ENCODE measurements at places on chromosomes 11 and 22.

DNA sequence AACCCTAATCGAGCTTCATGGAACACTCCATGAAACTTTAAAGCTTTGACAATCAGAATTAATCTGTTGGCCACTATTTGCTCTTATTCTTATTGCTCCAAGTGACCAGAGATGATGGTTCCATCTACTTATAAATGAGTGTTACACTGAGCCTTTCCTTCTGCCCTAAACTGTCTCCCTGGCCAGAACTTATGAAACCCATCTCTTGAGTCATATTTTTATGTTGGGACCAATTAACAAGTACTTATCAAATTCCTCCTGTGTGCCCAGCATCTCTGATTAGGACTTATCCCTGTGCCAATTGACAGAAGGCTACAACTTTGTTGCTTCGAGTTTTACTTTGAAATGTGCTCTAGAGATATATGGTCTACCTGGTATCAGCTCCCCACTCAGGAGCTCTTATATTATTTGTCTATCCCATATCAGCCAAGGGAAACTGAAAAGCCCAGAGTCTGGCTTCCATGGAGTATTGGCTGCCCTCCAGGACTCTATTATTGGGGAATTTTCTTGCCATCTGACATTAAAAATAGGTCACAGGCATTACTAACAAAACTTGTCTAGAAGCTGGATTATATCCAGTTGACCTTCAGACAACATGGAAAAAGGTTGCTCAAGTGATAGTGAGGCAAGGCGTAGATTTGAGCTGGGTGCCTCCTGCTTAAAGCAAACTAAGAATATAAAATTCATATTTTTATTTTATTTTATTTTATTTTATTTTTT, 8.8 kb downstream of the KREMEN1 start:
- no peak for DNase-seq

DNA sequence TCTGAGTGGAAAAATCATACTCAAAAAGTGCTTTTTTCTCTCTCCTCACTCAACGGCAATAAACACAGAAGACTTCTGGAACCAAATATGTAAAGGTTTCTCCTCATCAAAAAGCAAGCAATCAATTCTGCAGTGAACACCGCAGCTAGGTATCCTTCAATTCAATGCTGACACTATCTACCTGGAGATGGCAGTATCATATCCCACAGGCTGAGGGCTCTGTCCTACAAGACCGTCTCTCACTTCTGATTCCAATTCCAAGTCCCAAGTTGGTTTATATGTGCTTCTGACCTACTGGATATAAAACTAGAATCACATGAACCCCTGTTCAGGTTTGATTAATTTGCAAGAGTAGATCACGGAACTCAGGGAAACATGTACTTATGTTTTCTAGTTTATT, 59.7 kb upstream of the LUZP2 start:
- no peak for DNase-seq

DNA sequence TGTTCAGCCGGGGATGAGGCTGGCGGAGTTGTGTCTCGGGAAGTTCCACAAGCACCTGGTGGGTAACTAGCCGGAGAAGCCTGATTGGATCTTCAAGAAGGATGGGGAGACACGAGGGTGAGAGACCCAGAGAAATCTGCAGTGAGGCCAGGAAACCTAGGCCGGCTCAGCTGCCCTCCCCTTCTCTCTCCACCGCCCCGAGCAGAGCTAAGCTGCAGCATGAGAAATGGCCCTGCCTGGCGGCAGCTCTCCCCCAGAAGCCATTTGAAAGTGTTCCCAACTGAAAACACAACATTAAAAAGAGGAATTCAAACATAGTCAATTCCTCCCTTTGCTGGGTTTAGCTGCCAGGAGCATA, 77.8 kb upstream of the SHISAL1 start:
- no peak for DNase-seq

GRCh38 chr22:42317008-42317407, 46.6 kb upstream of the TCF20 start:
- no peak for DNase-seq

DNA sequence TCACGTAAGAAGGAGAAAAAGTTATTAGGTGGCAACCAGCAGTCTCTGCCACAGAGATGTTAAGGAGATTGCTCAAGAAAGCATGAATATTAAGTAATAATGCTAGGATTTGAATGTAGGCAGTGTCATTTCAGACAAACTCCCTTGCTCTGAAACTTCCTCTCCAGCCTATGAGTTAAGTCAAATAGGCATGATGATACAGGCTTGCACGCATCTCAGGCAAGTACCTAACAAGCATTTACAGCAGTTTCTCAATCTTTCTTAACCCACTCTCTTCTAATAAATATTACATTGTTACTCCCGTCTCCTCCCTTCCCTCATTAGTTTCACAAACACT, 72.7 kb downstream of the RAB38 start:
- no peak for DNase-seq

GRCh38 chr22:47033648-47034000, 271.2 kb downstream of the TBC1D22A start:
- DNase-seq: no peak

DNA sequence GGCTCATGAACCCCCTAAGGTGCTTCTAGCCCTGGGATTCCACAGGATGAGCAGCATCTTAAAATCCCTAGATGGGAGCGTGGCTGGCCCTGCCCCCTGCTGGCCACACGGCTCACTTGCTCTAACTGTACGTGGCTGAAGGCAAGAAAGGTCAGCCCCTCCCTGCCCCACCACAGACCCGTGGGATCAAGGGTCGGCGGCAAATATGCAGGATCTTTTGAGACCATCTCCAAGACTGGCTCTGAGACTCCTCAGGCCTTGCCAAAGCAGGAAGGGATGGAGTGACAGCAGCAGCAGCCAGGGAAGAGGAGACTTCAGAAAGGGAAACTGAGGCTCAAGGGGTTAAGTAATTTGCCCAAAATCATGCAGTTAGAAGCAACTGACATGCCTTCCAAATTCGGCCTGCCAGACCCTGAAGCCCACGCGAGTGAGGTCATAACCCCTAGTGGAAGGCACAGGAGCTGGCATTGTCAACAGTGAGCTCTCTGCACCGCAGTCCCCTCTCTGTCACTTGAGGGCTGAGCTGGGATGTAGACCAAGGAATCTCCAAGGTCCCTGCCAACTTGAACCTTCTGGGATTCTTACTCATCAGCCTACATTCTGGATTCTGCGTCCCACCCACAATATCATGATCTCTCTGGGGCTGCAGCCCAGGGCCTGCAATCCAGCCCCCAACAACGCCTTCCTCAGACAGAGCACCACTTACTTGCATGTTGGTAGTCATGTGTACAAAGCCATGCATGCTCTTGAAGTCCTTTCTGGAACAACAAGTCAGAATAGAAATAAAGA, 31.4 kb downstream of the CREB3L1 start:
- peak; percentile 23 for DNase-seq

DNA sequence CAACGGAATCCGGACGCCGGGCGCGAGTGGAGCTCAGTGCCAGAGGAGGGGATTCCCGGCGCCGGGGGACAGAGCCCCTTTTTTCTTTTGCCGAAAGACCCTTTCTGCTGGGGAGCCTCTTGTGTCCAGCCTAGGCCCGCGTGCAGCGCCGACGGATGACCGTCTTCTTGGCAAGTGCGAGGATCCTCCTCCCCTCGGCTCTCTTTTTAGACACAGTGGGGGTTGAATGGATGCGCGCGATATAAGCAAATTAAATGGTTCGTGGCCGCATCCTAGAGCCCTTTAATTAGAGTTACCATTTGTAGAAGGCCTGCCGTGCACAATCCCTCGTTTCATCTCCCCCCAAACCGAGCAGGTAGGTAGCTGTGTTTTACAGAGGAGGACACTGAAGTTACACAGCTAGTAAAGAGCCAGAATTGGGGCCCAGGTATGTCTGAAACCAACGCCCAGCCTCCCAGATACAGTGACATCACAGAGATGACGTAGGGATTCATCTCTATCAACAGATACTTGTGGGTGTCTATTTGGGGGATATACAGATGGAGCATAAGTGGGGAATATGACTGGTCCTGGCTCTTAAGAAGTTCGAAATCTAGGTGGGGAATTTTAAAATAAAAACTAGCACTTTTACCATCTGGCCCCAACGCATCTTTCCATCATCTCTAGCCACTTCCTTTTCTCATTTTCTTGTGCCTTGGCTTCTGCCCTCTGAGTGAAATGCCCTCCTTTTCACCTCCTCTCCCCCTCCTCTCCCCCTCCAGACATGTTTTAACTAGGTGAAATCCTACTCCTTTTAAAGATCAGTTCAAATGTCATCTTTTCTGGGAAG, 875 bp downstream of the TCP11L1 start:
- no peak for DNase-seq

DNA sequence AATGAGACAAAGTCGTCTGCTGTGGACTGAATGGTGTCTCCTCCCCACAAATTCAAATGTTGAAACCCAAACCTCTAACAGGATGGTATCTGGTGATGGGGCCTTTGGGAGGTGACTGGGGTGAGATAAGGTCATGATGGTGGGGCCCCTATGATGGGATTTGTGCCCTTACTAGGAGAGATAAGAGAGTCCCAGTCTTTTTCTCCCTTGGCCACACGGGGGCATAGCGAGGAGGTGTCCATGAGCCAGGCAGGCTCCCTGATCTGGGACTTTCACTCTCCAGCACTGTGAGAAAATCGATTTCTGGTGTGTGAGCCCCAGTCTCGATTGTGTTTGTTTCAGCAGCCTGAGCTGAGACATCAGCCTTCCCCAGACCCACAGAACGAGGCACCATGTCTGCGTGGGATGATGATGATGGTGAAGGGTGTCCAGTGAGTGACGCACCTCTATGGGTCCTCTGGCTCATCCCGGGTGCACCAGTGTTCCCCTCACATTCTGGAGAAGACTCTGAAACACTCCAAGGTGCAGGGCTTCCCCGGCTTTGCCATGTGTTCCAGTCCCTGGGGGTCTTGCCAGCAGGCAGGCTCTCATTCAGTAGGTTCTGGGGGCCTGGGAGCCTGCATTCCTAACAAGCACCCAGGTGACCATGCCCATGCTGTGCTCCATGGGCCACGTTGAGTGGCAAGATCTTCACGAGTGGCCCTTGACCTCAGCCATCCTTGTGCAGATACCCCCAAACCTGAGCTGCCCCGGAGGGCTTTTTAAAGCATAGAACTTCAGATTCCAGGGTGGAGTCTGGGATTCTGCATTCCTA, 363.0 kb downstream of the CTTN start:
- DNase-seq: no peak

- no peak for DNase-seq
These were observed 38.8 kb downstream of the FLI1 start for GRCh38 chr11:128732471-128733277.

GRCh38 chr22:41181349-41182241, 23.5 kb upstream of the L3MBTL2 start:
- no peak for DNase-seq

DNA sequence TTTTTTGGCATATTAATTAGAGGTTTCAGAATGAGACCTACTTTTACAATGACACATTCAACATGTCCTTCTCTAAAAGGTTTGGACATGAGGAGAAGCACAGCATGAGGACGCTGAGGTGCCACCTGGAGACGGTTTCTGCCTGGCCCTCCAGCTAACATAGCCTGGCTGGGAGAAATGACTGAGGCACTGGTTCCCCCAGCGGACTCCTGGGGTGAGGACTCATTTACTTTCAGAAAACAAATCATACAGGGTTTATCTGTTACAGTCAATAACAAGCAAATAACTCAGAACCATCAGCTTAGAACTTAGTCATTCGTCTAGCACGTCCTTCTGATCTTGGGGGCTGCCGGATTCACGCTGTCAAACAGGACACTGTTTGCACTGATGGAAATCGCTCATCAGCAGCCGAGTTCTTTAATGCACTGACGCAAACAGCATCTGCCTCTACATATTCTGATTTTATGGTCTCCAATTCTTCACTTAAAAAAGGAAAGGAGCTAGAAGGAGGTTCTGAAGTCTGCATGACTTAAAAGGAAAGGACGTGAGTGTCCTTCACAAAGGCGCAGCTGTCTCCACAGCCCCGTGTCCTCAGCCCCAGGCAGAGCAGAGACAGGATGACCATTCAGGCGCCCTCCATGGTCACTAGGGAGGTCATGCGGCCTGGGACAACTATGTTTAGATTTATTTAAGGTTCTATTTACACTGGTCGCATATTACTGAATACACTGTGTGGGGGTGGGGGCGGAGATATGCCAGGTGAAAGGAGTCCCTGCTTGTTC, 44.2 kb downstream of the CERK start:
- no peak for DNase-seq

GRCh38 chr11:118102721-118103261, 16.0 kb upstream of the SMIM35 start:
- DNase-seq: no peak

- DNase-seq: no peak
These were observed 17.3 kb upstream of the SLC29A2 start for GRCh38 chr11:66388780-66389386.

- no peak for DNase-seq
These were observed 68.0 kb downstream of the ETS1 start for GRCh38 chr11:128519338-128519737.

- no peak for DNase-seq
These were observed 54.0 kb downstream of the CCDC34 start for GRCh38 chr11:27309046-27309445.

DNA sequence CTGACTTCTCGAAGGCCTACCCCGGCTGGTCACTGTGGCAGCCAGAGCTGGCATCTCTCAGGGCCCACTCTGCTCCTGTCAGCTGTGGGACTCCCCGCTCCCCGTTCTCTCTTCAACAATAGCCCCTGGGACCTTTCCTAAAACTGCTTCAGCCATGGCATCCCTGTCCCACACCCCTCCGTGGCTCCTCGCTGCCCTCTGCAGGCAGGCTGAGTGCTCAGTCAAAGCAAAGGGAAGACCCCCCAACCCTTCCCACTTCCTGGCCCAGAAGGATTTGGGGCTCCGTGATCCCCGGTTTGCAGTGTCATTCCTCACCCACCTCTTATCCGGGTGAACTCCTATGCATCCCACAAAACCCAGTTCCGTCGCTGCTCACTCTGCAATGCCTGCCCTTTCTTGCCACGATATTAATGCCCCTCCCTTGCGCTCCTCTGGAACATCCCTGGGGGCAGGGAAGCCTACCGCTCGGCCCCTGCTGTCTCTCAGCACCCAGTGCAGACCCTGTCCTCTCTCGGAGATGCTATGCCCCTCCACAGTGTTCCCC, 1.6 kb upstream of the TH start:
- DNase-seq: no peak

DNA sequence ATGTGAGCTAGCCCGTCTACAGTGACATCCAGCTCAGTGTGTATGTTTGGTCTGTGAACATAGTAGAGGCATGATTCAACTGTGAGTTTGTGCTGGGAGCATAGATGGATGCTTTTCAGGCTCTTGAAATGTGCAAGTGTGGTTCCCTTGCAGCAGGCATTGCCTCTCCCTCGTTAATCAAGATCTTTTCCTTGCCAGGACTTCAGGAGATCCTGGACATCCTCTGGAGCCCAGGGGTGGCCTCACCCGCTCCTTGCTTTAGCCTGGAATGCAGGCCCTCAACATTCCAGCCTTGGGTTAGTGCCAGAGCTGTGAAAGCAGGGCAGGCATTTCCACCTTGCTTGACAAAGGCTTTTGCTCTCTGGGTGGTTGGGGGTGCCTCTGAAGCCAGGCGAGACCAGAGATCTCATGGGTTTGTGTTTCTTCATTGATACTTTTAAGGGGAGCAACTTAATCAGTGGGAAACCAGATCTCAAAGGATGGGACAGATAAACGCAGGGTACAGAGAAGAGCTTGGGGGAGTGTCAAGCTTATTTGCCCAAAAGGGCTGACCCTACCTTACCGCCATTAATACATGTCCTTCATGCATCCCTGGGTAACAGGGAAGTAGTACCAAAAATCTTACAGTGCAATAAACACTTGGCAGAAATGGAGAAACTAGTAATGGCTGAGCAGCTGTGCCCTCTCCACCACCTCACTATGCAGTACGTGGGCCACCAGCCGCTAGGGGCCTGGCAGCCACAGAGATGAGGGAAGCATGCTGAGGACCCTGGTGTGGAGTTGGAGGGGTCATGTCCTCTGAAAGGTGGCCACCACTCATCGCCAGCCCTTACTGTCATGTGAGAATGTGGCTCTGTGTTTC, 72.1 kb downstream of the PTPRJ start:
- DNase-seq: peak; percentile 11
